ENCODE measurements at places on chromosomes 11 and 22.

DNA sequence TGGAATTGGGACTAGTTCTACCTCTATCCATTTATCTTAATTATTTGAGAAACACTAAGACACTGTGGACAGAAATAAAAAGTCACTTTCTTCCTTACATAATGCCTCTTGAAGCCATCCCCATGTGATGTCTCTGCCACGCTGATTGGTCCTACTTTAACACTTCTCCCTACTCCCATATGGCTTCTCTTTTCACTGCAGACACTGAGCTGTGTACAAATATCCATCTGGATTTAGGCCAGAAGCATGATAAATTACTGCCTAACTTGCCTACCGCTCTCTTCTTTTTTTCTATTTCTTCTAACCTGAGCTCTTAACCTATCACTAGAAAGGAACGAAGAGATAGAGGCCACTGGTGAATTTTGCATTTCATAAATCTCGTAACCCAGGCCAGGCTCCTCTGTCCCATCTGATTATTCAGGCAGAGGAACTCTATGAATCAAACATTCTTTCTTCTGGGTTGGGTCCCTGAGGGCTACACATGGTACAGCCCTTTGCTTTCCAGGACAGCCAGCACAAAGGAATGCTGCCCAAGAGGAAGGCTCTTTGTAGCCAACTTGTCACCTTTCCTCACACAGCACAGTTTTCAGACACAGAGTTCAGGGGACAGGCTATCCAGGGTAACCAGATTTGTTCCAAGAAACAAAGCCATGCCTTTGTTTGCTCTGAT, 878.5 kb upstream of the LRRC4C start:
- no peaks in the 10 kb centered on the region for H3K36me3 ChIP-seq
- no peaks in the 10 kb centered on the region for H3K4me1 ChIP-seq
- no peak overlapping the region for H3K4me3 ChIP-seq

DNA sequence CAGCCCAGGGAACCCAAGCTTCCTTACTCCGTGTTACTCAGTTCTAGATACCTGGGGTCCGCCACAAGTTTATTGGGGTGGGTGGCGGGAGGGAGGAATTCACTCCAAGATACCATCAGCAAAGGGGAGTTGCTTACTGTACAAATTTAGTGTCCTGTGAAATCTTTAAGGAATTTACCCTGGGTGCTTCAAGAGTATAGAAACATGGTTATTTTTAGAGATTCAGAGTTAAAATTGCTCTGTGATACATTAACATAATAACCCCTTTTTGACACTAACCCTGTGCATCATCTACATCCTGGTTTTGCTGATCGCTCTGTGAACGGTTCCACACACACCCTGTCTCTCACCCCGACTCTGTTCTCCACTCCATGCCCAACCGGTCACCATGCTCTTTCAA, 18.9 kb upstream of the LYVE1 start:
- DNase-seq: no peak
- H3K4me3 ChIP-seq: no peak overlapping the region
- no peaks in the 10 kb centered on the region for H3K36me3 ChIP-seq

DNA sequence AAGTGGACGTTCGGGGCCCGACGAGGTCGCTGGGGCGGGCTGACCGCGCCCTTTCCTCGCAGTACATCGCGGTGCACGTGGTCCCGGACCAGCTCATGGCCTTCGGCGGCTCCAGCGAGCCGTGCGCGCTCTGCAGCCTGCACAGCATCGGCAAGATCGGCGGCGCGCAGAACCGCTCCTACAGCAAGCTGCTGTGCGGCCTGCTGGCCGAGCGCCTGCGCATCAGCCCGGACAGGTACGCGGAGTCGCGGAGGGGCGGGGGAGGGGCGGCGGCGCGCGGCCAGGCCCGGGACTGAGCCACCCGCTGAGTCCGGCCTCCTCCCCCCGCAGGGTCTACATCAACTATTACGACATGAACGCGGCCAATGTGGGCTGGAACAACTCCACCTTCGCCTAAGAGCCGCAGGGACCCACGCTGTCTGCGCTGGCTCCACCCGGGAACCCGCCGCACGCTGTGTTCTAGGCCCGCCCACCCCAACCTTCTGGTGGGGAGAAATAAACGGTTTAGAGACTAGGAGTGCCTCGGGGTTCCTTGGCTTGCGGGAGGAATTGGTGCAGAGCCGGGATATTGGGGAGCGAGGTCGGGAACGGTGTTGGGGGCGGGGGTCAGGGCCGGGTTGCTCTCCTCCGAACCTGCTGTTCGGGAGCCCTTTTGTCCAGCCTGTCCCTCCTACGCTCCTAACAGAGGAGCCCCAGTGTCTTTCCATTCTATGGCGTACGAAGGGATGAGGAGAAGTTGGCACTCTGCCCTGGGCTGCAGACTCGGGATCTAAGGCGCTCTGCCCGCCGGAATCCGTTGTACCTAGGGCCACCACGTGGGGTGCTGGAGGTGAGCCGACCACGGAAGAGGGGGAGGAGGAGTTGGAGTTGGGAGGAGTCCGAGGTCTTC, 771 bp downstream of the MIF start:
- H3K4me1 ChIP-seq: peaks cover 17% of the 10 kb centered on the region
- peak; percentile 32 for DNase-seq
- H3K36me3 ChIP-seq: peaks cover 17% of the 10 kb centered on the region
- H3K27ac ChIP-seq: peak overlapping the region; percentile 85
- peak overlapping the region; percentile 86 for H3K4me3 ChIP-seq

DNA sequence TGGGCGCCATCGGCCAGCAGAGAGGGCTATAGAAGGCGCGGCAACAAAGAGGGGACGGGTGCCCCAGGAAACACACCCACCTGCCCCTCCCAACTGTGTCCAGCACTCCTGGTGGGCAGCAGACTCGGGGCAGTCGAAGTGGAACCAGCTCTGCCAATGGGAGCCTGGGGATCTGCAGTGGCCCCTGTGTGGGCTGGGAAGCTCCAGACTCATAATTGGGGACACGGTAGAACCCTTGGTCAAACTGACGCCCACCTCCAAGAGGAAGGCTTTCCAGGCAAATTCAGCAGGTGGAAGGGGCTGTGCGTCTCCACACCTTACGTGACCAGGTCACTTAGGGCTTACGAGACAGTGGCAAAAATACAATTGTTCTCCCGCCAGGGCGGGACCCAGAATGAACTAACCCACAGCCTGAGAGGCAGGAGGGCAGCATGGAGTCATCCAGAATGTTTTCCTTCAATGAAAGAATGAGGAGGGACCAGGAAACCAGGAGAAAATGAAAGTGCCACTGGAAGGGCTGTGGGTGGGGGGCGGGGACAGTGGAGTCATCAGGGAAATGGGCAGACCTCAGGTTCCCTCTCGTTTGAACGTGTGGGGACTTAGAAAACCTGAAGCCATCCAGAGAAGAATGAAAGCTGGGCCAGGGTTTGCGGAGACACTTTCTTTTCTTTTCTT, 53.2 kb upstream of the SHANK2 start:
- no peak for DNase-seq
- no peak overlapping the region for H3K4me3 ChIP-seq
- no peaks in the 10 kb centered on the region for H3K4me1 ChIP-seq

- H3K4me3 ChIP-seq: no peak overlapping the region
- peaks cover 20% of the 10 kb centered on the region for H3K36me3 ChIP-seq
- no peaks in the 10 kb centered on the region for H3K27me3 ChIP-seq
- no peak for DNase-seq
- no peak overlapping the region for H3K27ac ChIP-seq
- H3K4me1 ChIP-seq: no peaks in the 10 kb centered on the region
Observed at GRCh38 chr22:29992341-29993275, 87.7 kb upstream of the HORMAD2 start.

GRCh38 chr11:82680252-82680651, 53.4 kb downstream of the FAM181B start:
- DNase-seq: no peak
- no peaks in the 10 kb centered on the region for H3K36me3 ChIP-seq
- no peaks in the 10 kb centered on the region for H3K27me3 ChIP-seq
- no peaks in the 10 kb centered on the region for H3K4me1 ChIP-seq
- no peak overlapping the region for H3K27ac ChIP-seq

GRCh38 chr22:45009606-45010531, at the start of gene PHF21B:
TSS of gene PHF21B (minus strand) at chr22:45010005. CDS start at chr22:45009549, 456 bp downstream.
- H3K27ac ChIP-seq: no peak within 1 kb of the TSS
- H3K36me3 ChIP-seq: no peaks in the 10 kb centered on the region
- H3K4me3 ChIP-seq: peak within 1 kb of the TSS; percentile 17
- no peak for DNase-seq

DNA sequence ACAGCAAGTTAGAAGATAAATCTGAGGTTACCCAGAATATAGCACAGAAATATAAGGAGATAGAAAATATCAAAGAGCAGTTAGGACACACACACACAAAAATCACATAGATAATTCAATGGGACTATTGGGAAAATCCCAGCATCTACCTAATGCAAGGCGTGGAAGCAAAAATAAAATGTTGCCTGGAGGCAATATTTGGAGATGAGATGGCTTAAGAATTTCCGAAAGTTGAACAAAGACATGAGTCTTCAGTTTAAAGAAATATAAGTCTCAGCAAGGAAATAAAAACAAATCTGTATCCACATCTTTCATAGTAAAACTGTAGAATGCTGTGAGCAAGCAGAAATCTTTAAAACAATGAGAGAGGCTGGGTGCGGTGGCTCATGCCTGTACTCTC, 29.5 kb upstream of the ACR start:
- H3K36me3 ChIP-seq: no peaks in the 10 kb centered on the region
- no peak overlapping the region for H3K4me3 ChIP-seq
- H3K27me3 ChIP-seq: no peaks in the 10 kb centered on the region
- H3K4me1 ChIP-seq: no peaks in the 10 kb centered on the region
- no peak for DNase-seq
- no peak overlapping the region for H3K27ac ChIP-seq

DNA sequence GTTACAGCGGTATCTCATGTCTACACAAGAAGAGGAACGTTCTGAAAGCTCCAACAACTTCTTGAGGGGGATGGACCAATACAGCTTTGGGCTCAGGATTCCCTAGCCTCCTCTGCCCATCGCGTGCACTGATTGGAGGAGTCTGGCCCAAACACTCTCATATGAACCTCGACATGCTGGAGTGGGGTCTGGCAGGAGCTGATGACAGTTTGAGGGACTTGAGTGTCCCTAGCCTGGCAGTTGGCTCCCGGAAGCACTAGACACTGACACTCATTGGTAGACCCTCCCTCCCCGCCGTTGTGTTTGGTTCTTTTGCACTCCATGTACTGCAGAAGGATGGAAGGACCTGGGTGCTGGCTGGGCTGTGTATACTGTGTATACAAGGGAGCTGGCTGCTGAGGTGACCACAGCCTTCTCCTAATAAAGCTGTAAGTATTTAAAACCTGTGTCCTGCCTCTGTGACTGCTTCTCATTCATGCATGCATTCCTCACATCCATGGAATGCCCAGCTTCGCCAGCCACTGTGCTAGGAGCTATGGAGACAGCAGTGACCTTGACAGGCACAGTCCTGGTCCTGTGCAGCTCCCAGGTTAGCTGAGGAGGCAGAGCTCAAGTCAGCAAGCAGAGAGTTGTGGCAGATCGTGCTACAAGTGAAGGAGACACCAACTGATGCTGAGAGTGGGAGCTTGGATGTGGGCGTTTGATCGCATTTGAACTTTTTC, 27.9 kb downstream of the ADAMTS15 start:
- no peaks in the 10 kb centered on the region for H3K36me3 ChIP-seq
- H3K27ac ChIP-seq: no peak overlapping the region
- H3K27me3 ChIP-seq: no peaks in the 10 kb centered on the region
- no peak overlapping the region for H3K4me3 ChIP-seq
- DNase-seq: no peak

GRCh38 chr22:24112188-24112587, 69.1 kb upstream of the SUSD2 start:
- no peaks in the 10 kb centered on the region for H3K4me1 ChIP-seq
- peaks cover 42% of the 10 kb centered on the region for H3K36me3 ChIP-seq
- no peaks in the 10 kb centered on the region for H3K27me3 ChIP-seq
- DNase-seq: no peak

DNA sequence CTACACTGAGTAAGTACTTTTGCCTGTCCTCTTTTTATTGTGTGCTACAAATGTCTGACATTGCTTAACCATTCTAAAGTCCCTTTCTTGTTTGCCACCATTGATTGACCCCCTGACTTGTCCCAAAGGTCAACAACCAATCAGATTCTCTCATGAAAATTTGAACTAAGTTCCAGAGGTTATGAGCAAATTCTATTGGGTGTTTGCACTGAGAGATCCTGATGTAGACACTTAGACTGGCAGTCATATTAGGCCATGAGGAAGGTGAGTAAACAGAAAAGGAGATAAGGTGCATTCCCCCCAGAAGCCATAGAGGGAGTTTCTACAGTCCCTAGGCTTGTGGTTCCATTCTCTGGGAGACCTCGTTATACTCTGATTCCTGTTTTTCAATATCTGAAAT, 101.3 kb upstream of the E2F8 start:
- no peak overlapping the region for H3K27ac ChIP-seq
- no peak overlapping the region for H3K4me3 ChIP-seq
- H3K4me1 ChIP-seq: no peaks in the 10 kb centered on the region
- H3K27me3 ChIP-seq: no peaks in the 10 kb centered on the region
- DNase-seq: no peak

GRCh38 chr11:78641541-78641940, 66.9 kb upstream of the NARS2 start:
- H3K27ac ChIP-seq: no peak overlapping the region
- DNase-seq: no peak
- H3K4me1 ChIP-seq: no peaks in the 10 kb centered on the region
